ENCODE measurements at places on chromosomes 5 and 9.

DNA sequence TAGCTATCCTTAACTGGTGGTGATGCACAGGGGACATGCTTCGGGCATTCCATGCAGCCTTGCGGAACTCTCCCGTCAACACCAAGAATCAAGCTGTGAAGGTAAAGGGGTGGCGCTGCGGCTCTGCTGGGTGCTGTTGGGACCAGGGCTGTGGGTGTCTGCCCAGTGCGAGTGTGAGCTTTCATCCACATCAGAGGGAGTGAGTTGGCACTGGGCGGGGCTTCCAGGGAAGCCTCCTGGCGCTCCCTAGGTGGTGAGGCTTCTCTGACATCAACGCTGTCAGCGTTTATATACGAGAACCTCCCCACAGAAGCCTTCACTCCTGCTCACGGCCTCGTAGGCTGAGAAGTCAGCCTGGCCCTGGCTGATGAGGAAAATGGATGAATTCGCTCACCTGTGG, 11.7 kb downstream of the ARPC5L start:
- peak; percentile 61 for DNase-seq

DNA sequence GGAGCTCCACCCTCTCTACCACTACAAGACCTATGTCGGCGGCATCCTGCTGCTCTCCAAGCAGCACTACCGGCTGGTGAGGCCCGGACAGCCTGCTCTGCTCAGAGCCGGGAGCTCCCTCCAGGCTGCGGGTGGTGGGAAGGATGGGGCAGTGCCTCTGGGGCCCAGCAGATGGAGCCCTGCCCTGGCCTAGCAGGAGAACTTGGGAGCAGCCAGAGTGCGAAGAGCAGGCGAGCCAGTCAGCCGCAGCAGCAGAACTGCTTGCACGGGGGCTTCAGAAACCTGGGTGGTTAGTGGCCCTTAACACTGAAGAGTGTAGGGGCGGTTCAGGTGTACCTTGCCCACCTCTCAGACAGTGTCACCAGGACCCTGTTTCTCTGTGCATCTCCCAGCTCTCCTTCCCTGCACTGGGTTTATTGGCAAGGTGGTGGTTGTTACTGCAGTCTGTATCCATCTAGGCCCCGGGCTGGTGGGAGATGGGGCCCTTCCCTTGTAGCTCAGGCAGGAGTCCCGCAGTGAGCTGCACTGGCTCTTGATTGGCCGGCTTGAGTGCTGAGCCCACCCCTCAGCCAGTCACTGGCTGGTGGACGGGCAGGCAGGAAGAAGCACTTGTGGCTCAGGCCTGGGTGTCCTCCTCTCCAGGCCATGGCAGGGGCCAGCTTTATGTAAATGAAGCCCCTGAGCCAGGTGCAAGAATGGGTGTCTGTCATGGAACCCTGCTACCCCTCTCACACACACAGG, 7.7 kb downstream of the B4GALT7 start:
- peak; percentile 66 for DNase-seq

GRCh38 chr5:63029891-63030290, 451.3 kb downstream of the LRRC70 start:
- DNase-seq = no peak

DNA sequence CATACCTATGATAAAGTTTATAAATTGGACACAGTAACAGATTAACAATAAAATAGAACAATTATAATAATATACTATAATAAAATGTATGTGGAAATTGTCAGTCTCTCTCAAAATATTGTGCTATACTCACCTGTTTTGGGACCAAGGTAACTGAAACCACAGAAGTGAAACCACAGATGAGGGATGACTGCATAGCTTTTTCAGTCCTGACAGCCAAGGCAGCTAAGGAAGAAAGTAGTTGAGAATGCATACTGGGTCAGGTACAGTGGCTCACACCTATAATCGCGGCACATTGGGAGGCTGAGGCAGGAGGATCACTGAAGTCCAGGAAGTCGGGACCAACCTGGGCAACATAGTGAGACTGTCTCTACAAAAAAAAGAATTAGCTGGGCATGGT, 8.9 kb downstream of the SRP19 start:
- peak; percentile 25 for DNase-seq

GRCh38 chr5:89871906-89872305, 537.6 kb downstream of the CETN3 start:
- no peak for DNase-seq

GRCh38 chr9:15086778-15087324, 176.6 kb upstream of the FREM1 start:
- no peak for DNase-seq

Measured in CD4-positive, alpha-beta T cell treated with Interleukin-12 subunit alpha and Interleukin-12 subunit beta, for 1 hour (primary cell).